Lung (tissue), 17 donors: ENCODE measurements at places on chromosomes 16 and 17. TPM values are rescaled to one million over a fixed set of nuclear protein-coding genes. Genes with fewer than 3 reads are reported as not detected.

GRCh38 chr16:86065711-86066110, 166.7 kb downstream of the IRF8 start:
- H3K4me3 ChIP-seq = no peak overlapping the region
- H3K27me3 ChIP-seq = no peaks in the 10 kb centered on the region
- no peaks in the 10 kb centered on the region for H3K36me3 ChIP-seq

GRCh38 chr17:882827-883585, 96.6 kb downstream of the NXN start:
- peak overlapping the region; percentile 56 for H3K27ac ChIP-seq
- DNase-seq = peak; percentile 92
- no peaks in the 10 kb centered on the region for H3K27me3 ChIP-seq
- no peak overlapping the region for H3K4me3 ChIP-seq
- H3K36me3 ChIP-seq = no peaks in the 10 kb centered on the region
- peaks cover 34% of the 10 kb centered on the region for H3K4me1 ChIP-seq

DNA sequence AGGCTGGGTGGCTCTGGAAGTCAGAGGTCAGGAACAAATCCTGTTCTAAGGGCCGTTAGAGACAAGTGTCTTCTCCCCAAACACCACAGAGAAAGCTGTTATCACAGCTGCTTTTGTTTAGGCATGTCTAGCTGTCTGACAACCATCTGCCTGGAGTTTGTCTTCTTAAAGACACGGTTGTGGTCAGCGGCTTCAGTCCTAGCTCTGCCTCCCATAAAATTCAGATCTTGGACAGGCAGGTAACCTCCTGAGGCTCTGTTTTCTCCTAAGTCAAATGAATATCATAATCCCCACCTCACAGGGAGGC, 2.3 kb upstream of the ITGA3 start:
- DNase-seq = no peak
- no peak overlapping the region for H3K4me3 ChIP-seq
- peaks cover 5% of the 10 kb centered on the region for H3K4me1 ChIP-seq
- H3K27me3 ChIP-seq = peaks cover 5% of the 10 kb centered on the region
- H3K27ac ChIP-seq = peak overlapping the region; percentile 84

DNA sequence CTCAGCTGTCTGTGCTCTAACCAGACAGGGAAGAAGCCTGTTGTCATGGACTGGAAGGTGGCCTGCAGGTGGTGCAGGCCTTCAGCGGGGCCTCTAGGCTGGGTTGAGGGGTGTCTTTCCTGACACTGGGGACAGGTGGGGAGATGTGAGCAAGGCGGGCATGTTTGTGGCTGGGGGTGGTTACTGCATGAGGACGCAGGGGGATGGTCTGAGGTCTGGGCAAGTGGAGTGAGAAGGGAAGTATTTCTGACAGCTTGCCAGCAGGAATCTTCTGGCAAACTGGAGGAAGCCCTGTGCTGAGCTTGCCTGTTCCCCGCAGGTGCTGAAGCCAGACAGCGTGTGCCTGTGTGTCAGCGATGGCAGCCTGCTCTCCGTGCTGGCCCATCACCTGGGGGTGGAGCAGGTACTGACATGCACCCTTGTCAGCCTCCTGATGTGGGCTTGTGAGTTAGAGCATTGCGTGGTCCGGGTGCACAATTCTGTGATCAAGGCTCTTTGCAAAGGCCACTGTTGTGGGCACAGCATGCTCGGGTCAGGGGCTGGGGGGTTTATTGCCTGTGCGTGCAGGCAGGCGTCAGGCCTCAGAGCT, 36.2 kb downstream of the PRMT7 start:
- no peaks in the 10 kb centered on the region for H3K4me1 ChIP-seq

DNA sequence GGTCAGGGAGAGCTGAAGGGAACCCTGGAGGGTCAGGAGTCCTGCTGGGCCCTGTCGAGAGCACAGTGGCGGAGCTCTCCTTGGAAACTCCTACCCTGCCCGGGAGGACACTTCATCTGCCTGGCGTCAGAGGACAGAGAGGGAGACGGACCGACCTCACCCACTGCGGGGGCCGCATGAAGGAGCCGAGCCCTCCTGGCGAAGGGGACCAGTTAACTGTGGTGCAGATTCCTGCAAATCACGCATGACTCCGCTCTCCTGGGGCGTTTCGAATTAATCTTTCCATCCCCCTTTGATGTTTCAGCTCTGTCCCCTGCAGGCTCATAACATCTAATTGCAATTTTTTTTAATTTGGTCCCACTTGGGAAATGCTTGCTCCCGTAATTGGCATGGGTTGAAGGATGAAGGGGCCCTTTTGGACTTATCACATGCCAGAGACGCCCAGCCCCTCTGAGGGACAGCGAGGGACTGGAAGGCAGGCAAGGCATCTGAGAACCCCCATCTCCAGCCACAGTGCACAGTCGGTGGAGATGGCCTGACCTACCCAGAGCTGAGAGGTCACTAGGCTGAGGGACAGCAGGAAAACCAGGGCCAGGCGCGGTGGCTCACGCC, 26.5 kb downstream of the RPH3AL start:
- no peak overlapping the region for H3K27ac ChIP-seq
- no peak overlapping the region for H3K4me3 ChIP-seq
- no peak for DNase-seq

DNA sequence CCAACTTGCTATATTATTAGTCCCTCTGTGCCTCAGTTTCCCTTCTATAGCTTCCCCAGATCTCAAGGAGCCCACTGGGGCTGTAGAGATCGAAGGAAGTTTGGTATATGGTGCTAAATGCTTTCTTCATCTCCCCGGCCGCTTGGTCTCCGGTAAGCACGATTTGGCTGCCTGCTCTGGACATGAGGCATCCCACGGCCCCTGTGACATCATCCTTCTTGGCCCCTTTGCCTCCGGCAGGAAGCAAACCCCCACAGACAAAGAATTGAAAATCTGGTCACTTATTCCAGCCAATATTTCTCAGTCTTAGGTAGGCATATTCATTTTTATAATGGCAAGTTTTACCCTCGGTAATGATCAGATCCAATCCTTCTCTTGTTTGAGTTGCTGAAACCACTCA, 65.8 kb downstream of the WSCD1 start:
- H3K4me3 ChIP-seq = no peak overlapping the region
- H3K36me3 ChIP-seq = no peaks in the 10 kb centered on the region
- no peak overlapping the region for H3K27ac ChIP-seq
- DNase-seq = no peak
- no peaks in the 10 kb centered on the region for H3K4me1 ChIP-seq

DNA sequence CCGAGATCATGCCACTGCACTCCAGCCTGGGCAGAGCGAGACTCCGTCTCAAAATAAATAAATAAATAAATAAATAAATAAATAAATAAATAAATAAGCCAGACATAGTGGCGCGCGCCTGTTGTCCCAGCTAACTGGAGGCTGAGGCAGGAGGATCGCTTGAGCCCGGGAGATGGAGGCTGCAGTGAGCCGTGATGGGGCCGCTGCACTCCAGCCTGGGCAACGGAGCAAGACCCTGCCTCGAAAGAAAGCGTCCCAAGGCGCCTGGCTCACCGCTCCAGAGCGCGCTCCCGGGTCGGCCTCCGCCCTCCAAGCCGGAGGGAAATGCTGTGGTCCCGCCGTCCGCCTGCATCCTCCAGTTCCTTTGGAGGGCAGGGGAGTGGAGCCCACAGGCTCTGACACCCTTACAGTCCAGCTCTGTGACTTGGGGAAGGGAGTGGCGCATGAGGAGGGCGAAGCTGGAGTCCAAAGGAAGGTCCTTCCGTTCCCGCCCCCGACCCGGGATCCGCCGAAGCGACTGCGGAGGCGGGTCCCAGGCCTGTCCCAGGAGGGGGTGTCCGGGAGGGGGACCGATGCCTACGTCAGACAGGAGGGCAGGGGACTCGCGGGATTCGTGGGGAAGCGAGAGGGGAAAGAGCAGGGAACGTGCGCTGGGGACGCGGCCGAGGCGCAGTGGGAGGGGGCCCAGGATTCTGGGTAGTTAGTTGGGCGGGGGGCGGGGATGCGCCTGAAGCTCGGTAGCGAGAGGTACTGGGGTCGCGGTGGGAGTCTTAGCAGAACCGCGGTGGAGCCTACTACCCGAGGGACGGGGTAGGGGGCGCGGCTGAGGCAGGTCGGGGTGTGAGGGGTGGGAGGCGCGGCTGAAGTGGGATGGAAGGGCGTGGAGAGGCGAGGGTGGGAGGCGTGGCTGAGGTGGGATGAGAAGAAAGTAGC, 8.4 kb upstream of the TRPV2 start:
- DNase-seq = peak; percentile 84
- no peaks in the 10 kb centered on the region for H3K4me1 ChIP-seq
- H3K4me3 ChIP-seq = peak overlapping the region; percentile 30
- H3K27me3 ChIP-seq = no peaks in the 10 kb centered on the region
- H3K36me3 ChIP-seq = no peaks in the 10 kb centered on the region

- no peak overlapping the region for H3K27ac ChIP-seq
- H3K4me1 ChIP-seq = no peaks in the 10 kb centered on the region
- H3K4me3 ChIP-seq = no peak overlapping the region
- no peaks in the 10 kb centered on the region for H3K27me3 ChIP-seq
Measured at GRCh38 chr16:35102780-35103403, 1643.5 kb downstream of the TP53TG3F start.

DNA sequence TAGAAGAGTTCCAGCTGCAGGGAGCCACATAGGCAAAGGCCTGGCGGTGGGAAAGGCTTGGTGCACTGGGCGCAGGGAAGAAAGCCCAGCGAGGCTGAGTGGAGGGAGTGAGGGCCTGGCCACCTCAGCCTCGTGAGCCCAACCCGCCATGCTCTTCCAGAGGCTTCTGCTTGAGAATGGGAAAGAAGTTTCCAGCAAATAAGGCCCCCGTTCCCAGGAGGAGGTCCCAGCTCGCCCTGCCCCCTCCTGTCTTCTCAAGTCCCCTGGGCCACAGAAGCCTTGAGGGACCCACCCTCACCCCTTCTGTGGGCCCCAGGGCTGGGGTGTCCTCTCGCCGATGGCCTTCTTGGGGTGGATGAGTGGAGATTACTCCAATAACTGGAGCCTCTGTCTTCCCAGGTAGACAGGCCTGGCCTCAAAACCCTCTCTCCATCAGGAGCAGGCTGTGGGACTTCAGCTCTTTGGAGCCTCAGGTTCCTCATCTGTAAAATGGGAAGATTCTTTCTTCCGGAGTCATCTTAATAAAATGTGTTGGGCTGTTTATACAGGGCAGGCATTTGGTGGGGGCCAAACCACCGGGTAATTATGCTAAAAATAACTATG, 933 bp upstream of the SNN start:
- H3K36me3 ChIP-seq = no peaks in the 10 kb centered on the region
- H3K4me1 ChIP-seq = peaks cover 40% of the 10 kb centered on the region
- H3K4me3 ChIP-seq = no peak overlapping the region
- H3K27ac ChIP-seq = no peak overlapping the region
- no peaks in the 10 kb centered on the region for H3K27me3 ChIP-seq
- no peak for DNase-seq

DNA sequence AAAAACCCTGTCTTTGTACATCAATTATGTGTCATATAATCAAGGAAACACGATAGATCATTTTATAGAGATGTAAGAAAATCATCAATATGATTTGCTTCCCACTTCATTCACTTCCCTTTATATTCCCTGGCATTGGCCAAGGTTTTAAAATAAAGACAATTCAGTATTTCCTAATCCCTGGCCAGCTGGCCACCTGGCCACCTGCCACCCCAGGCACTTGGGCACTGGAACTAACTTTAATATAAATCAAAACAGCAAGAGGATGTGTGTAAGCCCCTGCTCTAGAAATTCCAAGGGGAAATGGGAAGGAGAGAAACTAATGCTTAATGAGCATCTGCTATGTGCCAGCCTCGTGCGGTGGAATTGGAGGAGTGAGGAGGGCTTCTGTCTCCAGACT, 58.6 kb upstream of the TOB1 start:
- H3K27me3 ChIP-seq = no peaks in the 10 kb centered on the region
- H3K4me1 ChIP-seq = no peaks in the 10 kb centered on the region
- no peak overlapping the region for H3K27ac ChIP-seq
- DNase-seq = no peak
- no peak overlapping the region for H3K4me3 ChIP-seq

DNA sequence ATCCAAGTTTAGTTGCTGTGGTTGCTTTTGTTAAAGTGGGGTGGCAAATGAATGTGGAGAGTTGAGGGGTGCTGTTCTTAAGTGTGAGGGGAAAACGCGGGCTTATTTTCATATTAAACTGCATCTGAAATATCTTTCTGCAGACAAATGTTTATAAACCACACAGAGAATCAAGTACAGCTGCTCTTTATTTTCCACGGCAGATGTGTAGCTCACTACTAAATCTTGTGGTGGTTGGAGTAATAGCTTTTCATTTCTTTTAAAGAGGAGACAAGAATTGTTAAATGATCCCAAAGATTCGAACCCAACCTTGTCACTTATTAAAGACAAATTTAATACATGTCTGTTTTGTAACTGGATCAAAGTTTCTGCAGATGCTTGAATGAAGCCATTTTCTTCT, 2.1 kb downstream of the CLTC start:
- DNase-seq = no peak
- peaks cover 5% of the 10 kb centered on the region for H3K36me3 ChIP-seq
- H3K4me1 ChIP-seq = peaks cover 25% of the 10 kb centered on the region
- no peak overlapping the region for H3K27ac ChIP-seq

- H3K36me3 ChIP-seq = peaks cover 11% of the 10 kb centered on the region
- H3K4me3 ChIP-seq = no peak overlapping the region
- DNase-seq = no peak
Measured at GRCh38 chr17:67238991-67239390, 6.0 kb downstream of the HELZ start.

DNA sequence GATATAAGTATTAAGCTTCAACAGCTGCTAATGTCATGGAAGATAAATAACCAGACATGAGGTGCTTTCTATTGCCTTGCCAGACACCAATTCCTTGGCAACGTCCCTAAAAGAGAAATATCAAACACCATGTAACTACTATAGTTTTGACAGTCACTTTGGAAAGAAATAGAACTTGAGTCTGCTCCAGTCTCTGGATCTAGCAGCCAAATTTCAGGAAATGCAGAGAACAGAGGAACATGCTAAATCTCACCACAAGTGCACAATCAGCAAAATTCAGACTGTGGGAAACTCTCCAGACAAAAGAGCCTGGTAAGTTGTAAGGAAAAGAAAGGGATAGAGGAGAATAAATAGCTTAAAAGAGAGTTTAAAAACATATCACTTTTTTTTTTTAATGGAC, 28.4 kb upstream of the TANC2 start:
- H3K27me3 ChIP-seq = no peaks in the 10 kb centered on the region
- DNase-seq = no peak
- no peak overlapping the region for H3K4me3 ChIP-seq
- H3K36me3 ChIP-seq = no peaks in the 10 kb centered on the region
- H3K4me1 ChIP-seq = peaks cover 4% of the 10 kb centered on the region

DNA sequence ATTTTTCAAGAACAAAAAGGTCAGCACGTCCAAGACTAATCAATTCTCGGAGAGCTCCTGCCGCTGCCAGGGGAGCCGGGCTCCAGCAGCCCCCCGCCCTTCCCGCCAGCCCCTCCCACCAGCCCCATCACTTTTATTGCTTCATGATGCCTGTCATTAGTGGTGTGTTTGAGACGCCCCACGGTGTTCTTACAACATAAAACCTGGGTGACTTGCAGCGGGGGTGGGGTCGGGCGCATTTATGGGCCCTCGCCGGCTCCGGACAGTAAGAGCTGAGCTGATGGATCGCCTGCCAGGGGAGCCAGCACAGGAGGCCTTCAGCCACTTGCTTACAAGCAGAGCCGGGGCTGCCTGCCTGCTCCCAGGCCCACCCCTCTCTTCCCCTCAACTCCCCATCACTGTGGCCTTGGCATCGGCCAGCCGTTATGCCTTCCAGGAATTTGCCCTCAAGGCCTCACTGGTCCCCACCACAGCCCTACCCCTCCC, 82.9 kb upstream of the CBX4 start:
- H3K27ac ChIP-seq = no peak overlapping the region
- no peaks in the 10 kb centered on the region for H3K36me3 ChIP-seq
- no peak overlapping the region for H3K4me3 ChIP-seq
- DNase-seq = peak; percentile 61

Gene CRYBA1
- total RNA-seq = not detected

Gene BAHCC1
- 24.9 TPM for total RNA-seq

Gene ALOX12
- total RNA-seq = 0.68 TPM

Gene GP1BA
- 0.18 TPM for total RNA-seq

Gene CCL17
- 3.1 TPM for total RNA-seq

Gene TERB1
- not detected for total RNA-seq

Gene ATP5PD
- total RNA-seq = 238 TPM
